ENCODE measurements at places on chromosomes 4 and X. TPM values are rescaled to one million over a fixed set of nuclear protein-coding genes. Genes with fewer than 3 reads are reported as not detected.

DNA sequence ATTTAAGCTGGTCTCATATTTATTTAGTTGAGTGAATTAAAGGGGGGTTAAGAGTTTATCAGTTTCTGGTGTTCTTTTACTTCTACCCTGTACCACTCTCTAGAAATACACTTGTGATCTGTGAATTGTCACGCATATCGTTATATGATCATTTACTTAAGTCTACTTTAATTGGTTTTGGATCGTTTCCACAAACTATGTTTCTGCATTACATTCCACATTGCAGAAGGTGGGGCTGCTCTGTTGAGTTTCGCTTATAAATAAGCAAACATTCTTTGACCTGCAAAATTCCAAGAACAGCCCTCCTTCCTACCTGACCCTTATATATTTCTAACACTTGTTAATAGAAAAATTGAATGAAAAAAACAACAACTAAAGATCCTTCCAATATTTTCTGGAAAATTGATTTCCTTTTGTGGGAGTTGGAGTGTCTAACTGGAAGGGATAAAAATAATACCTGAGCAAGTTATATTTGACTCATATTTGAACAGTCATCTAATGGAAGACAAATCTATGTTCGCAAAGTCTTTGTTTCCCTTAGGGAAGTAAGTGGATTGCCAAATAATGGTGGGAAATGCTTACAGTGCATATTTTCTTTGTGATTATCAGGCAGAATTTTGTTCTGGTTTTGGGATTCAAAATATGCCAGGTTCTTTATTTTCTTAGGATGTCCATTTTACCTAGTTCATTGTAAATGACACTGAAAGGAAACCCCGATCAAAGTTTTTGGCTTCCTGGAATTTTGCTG lies 152.7 kb downstream of the RELL1 start:
- no peak for DNase-seq

DNA sequence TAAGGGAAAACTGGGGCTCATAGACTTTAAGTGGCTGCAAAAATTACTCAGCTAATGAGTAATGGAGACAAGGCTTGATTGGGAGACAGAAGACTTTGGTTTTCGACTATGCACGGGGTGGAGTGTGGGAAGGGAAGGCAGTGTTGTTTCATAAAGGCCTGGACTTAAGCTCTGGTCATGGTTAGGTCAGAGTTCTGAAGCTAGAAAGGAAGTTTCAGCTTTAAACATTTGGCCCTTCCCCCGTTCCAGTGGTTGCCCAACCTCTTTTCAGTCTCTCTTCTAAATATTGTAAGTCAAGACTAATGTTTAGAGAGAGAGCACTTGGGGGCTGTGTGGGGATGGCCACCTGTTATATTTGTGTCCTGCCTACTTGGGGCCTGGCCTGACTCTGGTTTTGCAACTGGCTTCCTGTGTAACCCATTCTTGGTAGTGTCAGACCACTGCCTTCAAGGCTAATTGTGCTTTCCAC lies 21.0 kb downstream of the MSN start:
- DNase-seq = no peak

DNA sequence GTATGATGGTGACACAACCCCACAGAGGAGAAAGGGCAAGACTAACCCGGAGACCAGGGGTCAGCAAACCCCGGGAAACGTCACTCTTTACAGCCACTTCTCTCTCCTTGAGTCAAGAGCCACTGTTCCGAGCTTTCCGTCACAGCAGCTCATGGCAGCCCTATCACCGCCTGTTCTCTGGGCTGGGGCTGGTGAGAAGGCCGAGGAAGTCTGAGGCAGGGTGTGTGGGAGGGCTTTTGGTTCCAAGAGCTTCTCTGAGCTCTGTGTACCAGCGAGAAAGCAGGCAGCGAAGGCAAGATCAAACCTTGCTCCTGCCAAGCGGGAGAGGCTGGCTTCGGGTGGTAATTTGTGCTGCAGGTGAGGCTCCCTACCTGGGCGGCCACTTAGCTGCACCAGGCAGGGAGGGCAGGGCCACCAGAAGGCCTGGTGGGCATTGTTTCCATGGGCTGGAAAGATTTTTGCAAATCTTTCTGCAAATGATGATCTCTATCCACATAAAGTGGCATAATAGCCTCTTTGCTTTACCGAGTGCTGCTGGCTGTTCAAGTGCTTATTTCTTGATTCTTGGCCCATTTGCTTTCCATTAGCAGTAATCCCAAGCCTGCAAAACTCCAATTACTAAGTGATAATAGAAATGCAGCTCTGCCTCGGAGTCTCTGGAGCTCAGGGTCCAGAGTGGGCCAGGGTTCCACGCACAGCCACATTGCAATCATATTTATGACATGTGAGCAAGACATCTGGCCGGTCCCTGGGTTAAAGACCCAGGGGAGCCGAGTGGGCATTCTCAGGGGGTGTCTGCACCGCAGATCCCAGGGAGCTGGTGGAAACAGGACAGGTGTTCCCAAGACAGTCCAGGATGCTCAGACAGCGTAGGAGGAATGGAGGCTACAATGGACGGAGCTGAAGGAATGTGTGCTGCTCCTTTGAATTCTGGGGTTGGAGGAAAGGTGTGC lies 41.5 kb downstream of the DCTD start:
- DNase-seq = no peak

- DNase-seq = no peak
Observed at GRCh38 chr4:76883147-76883546, 14.8 kb downstream of the SOWAHB start.

DNA sequence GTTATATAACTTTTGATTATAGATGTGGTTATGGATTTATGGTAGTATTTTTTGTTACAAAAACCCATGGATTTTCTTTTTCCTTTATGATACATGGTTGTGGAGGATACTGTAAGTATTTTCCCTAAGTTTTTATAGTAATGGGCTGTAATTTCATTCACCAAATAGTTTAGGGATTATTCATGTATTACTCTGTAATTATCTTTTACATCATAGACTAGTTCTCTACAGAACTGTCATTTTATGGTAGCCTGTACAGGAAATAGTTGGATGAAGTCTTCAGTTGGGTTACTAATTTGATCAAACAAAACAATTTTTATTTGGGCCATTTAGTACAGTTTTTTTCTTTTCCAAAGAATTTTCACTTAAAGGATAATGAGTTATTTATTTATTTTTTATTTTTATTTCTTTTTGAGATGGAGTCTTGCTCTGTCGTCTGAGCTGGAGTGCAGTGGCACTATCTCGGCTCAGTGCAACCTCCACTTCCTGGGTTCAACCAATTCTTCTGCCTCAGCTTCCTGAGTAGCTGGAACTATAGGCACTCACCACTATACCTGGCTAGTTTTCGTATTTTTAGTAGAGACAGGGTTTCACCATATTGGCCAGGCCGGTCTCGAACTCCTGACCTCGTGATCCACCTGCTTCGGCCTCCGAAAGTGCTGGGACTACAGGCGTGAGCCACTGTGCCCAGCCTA lies 42.1 kb downstream of the RBPJ start:
- DNase-seq = no peak

GRCh38 chr4:101155368-101155767 lies 192.0 kb downstream of the PPP3CA start:
- DNase-seq = no peak

- no peak for DNase-seq
Observed at GRCh38 chr4:48137846-48138245, 3.8 kb upstream of the TXK start.

GRCh38 chr4:173318240-173318639 lies 15.9 kb downstream of the HMGB2 start:
- no peak for DNase-seq

GRCh38 chr4:69930768-69931167 lies at the start of gene CSN1S1:
TSS of gene CSN1S1 (plus strand) at chr4:69931068. CDS start at chr4:69932556, 1,488 bp downstream.
- DNase-seq = no peak

DNA sequence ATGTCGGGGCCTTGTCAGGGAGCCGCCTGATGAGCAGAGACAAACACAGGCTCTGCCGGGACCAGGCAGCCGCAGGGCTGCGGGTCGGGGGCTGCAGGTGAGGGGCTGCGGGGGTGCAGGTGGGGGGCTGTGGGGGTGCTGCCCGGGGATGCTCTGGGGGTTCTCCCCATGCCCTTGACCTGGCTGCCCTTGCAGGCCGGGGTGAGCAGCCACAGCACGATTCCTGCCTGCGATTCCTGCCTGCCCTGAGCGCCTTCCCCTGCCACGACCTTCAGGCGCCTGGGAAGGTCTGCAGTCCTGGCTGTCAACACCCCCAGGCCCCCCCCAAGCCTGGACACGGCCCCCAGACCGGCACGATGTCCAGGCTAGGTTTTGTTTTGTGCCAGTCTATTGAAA lies 106.3 kb downstream of the FAM53A start:
- DNase-seq = no peak

- DNase-seq = no peak
Observed at GRCh38 chr4:189299706-189300105, 641.0 kb upstream of the FRG1 start.

DNA sequence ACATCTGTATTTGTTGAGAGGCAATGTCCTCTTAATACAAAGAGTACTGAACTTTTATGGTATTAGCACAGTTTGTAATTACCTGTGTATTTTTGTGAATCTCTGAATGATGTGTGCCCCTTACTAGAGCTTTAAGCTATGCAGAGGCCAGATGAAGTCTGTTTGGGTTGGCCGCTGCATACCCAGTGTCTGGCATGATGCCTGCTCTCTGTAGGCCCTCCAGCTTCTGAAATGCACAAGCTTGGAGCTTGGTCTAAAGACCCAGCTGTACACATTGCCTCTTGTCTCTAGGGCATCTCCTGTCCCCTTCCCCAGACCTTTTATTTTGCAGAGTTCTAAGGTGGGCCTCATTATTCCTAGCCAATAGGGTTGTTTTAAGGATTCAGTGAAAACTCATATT lies 68.6 kb downstream of the CDS1 start:
- DNase-seq = no peak

DNA sequence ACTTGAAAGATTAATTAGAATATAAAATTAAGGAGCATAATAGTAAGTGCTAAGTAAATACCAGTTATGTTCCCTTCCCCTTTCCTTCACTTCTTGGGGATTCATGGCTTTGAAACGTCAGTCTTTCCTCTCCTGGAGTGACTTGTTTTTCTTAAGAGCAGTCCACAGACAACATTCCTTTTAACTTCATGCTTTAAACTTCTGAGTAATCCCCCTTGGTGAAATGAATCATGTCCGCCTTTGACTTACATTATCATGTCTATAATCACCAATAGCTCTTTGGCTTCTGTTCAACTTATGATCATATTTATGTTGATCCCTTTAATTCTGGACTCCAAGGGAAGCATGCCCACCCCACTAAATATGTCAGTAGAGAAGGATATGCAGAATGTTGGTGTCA lies 1012.1 kb upstream of the SLIT2 start:
- no peak for DNase-seq

GRCh38 chrX:18654875-18655836 lies 16.8 kb downstream of the RS1 start:
- DNase-seq = no peak

DNA sequence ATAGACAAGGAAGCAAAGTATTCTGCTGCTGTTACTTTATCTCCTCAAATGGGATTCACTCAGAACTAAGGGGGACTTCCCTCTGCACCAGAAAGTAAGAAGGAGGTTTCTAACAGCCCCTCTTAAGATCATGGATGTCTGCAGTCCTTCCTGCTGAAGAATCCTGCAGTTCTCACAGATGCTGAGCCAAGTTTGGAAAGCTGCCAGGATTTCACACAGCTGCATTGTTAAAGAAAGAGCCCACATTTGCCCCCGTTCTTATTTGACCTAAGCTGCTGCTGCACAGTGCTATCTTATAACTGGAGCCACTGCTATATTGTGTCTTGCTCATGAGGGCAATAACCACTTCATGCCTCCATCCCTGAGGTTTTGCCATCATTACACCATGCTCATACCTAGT lies 81.1 kb downstream of the FAAH2 start:
- no peak for DNase-seq

GRCh38 chr4:176187624-176188023 lies 7.8 kb downstream of the SPATA4 start:
- no peak for DNase-seq

DNA sequence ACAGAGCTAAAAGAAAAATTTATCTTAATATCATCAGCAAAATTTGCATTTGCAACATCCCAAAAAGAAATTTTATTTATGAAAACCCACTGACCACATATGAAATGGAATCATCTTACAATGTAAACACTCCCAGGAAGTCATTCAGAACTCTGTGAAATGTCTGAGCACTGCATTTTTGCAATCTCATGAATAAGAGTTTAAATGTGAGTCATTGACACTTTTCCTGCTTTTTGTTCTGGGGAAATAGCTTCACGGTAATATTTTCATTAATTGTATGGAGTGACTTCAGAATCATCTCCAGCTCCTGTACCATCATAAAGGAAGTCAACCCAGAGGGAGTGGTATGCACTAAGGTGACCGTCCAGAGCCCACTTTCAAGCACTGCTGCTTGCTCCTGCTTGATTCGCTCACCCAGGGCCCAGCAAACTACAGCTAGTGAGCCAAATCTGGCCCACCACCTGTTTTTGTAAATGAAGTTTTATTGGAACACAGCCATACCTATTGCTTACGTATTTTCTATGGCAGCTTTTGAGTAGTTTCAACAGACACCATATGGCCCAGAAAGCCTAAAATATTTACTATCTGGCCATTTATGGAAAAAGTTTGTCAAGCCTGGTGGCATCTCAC lies 17.2 kb downstream of the EDNRA start:
- DNase-seq = no peak

- DNase-seq = no peak
Observed at GRCh38 chr4:61666244-61666643, 466.1 kb downstream of the ADGRL3 start.

GRCh38 chr4:78644744-78645330 lies 93.3 kb downstream of the ANXA3 start:
- no peak for DNase-seq

The GAGE2A gene
- not detected for polyA plus RNA-seq

The FGF5 gene
- 0.14 TPM for polyA plus RNA-seq

The TMSB15B gene
- 25.9 TPM for polyA plus RNA-seq

The EFHC2 gene
- 8.1 TPM for polyA plus RNA-seq

The PPP1R2C gene
- polyA plus RNA-seq = not detected

The ADRA2C gene
- polyA plus RNA-seq = 9.6 TPM

The ATP8A1 gene
- polyA plus RNA-seq = 27.6 TPM

The CPE gene
- 194 TPM for polyA plus RNA-seq

The HTT gene
- polyA plus RNA-seq = 28.6 TPM

The SSX2B gene
- not detected for polyA plus RNA-seq

The TRO gene
- polyA plus RNA-seq = 97.7 TPM

The ARX gene
- not detected for polyA plus RNA-seq

Measured in left renal cortex interstitium (tissue), 4 donors.